Nucleus accumbens (tissue), 56 donors: ENCODE measurements at places on chromosomes 2 and 18.

DNA sequence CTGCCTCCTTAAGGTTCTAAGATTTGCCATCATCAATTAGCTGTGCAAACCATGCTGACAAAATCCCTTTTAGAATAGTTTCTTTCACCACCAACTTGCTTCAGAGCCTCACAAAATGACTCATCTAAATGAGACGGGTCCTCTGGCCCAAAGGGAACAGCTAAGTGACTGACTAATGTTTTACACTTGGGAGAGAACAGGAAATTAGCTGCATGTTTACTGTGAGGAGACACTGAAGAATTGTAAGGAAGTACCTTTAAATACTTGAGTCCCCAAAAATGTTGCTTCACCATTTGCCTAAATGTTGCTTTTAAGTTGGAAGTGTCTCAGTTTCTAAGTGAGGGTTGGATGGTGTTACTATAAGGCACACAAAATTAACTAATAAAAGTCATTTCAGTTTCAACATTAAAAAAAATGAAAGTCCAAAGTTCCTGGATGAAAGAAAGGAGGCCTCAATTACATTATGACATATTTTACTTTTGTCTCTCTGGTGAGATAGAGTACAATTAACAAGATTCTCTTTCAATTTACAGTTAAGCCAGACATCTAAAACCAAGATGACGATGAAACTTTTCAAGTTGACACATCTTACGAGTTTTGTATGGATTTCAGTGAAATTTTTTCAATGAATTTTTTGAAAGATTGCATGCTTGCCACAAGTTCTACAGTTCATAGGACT, 229.1 kb upstream of the FN1 start:
- no peak for DNase-seq

GRCh38 chr2:80525152-80525551, 220.6 kb upstream of the LRRTM1 start:
- DNase-seq: no peak

DNA sequence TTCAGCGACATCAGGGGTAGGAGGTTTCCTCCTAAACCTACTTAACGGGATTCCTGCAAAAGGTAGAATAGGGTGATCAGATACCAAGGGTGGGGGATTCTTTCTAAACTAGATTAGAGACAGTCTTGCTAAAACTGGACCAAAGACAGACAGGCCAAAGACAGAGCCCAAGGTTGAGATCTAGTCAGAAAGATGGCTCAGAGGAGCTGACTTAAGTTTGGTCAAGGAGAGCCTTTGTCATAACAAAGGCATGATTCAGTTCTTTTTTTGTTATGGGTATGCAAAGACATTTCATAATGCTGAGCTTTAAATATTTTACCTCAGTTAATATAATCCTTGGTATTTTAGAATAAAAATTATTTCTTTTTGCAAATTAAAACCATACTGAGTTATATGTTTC, 17.8 kb upstream of the GPR75 start:
- no peak for DNase-seq

GRCh38 chr2:198901894-198902293, 555.8 kb downstream of the SATB2 start:
- no peak for DNase-seq

DNA sequence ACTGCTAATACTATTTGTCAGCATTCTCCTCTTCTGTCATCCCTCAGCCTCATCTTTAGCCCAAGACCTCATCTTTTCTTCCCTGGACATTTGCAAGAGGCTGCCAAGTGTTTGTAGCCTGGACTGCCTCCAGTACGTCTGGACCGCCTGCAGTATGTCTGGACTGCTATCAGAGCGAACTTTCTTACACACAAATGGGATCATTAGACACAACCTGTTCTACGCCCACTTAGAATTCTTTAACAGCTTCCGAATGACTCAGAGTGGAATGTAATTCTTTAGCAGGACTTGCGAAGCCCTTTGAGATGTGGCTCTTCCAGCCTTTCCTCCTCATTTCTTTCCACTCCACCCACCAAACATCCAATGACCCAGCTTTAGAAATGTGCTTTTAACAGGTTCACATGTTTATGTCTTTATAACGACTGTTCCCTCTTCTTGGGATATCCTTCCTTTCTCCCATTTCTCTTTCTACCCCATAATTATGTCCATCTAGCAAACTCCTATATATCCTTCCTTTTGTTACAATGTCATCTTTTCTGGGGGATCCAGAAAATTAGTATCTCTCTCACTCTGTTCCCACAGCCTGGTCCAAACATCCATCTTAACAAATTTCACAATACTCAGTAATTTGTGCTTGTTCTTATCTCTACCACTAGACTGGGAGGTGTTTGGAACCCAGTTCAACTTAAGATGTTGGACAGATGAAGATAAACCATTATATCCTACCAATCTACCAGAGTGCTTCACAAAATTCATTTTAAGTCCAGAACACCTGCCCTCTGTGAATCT, 171.3 kb upstream of the PGAP1 start:
- DNase-seq: no peak

DNA sequence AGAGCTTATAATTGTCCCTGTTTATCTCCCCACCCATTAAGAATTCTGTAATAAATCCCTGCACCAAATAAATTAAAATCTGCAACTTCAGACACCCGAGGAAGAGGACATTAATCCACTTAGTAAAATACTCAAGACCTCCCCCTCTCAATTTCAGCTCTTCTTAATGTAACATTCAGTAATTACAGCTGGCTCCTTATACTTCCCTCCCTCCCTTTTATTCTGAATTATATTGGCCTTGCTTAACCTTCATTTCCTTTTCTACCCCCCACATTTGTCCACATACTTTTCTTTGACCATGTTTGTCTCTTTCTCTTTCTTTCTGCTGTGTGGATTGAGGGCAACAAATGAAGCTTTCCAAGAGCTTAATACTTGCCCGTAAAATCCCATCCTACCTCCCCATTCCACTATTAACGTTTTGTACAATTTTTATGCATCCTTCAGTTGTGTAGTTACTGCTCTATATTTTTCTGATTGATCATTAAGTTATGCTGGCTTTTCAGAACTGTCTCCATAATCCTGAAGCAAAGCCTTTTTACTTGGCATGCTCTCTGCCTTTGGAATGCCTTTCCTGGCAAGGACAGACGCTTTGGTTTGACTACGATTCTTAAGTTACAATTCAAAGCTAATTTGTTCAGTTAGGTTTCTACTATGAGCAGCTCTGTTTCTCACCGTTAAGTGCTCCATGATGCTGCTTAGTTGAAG, 580.1 kb downstream of the ZEB2 start:
- no peak for DNase-seq

GRCh38 chr2:230473378-230473777, 57.4 kb downstream of the SP100 start:
- DNase-seq: no peak

GRCh38 chr2:213104903-213105202, 46.6 kb downstream of the IKZF2 start:
- no peak for DNase-seq

- DNase-seq: no peak
Measured at GRCh38 chr2:175824243-175824642, 177.8 kb downstream of the LNPK start.

- DNase-seq: no peak
Measured at GRCh38 chr2:187224989-187225388, 223.1 kb downstream of the CALCRL start.

DNA sequence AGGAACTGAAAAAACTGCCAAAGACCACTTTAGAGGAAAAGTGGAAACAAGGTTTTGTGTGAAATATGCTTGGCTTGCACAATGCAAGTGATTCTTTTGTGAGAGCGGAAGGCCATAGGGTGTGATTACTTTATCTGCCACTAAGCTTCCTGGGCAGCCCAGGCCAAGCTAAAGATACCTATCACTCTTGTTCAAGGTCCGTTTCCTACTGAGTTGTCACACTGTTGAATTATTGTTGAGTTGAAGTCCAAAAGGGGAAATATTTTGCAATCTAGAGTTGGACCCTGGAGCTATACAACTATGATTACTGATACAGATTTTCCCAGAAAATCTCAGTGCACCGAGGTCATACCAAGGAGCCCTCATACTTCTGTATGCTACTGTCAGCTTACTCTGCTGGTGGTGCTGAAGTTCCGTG, 72.7 kb upstream of the CTAGE1 start:
- DNase-seq: no peak

DNA sequence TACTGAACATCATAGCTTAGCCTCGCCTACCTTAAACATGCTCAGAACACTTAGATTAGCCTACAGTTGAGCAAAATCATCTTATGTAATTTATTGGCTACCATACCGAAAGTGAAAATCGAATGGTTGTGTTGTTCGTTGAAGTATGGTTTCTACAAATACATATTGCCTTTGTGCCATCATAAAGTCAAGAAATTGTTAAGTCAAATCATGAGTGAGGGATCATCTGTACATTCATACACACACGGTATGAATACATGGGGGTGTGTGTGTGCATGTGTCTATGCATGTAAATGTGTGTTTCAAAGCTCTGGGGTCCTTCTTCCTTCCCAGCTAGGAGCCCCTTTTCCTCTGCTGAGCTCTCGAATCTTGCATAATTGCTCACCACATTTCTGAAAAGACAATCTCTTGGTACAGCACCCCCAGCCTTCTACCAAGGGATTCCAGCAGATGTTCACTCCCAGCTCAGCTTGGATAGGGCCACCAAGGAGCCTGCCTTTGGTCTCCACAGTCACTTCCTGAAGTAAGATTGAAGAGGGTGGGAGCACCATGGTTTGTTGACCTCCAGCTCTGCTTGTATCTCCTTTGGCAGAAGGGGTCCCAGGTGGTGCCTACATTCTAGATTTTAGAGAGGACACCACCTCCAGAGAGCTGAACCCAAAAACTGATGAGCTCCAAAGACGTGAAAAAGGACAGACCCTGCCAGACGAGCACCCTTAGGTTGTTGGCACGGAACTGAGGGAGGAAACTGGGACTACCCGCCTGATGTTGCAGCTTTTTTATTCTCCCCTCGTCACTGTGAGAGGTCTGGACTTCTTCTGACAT, 33.2 kb upstream of the CYP1B1 start:
- DNase-seq: no peak

GRCh38 chr2:240392084-240392947, 43.1 kb upstream of the GPC1 start:
- DNase-seq: no peak

GRCh38 chr2:227848586-227848985, 22.8 kb upstream of the DAW1 start:
- no peak for DNase-seq

DNA sequence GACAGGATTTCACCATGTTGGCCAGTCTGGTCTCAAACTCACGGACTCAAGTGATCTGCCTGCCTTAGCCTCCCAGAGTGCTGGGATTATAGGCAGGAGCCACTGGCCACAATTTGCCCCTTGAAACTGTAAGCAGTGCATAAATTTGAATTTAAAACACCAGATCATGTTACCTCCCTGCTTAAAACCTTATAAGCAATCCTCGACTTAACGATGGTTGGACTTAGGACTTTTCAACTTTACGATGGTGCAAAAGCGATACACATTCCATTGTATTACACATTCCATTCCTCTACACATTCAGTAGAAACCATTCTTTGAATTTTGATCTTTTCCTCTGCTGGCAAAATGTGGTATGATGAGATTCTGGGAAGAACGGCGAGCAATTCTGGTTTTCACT, 23.2 kb upstream of the EFR3B start:
- no peak for DNase-seq

DNA sequence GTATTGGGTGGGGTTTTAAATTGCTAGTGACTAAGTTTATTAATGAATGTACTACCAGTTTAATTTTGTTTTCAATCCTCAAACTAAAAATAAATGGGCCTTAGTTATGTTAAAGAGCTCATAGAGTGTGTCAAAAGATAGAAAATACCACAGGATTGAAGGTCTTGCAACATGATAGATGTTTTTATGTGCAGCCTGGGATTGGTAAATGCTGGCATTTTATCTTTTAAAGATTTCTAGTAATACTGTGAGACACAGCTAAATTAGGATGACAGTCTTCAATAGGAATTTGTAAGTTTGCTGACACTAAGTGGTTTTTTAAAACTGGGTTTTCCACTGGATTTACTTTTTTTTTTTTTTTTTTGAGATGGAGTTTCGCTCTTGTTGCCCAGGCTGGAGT, 122.3 kb downstream of the HAUS1 start:
- no peak for DNase-seq

- no peak for DNase-seq
Measured at GRCh38 chr2:108454440-108454839, 5.4 kb downstream of the GCC2 start.
